Choroid plexus epithelial cell (primary cell): ENCODE measurements at places on chromosomes 13 and 19.

- DNase-seq: no peak
Measured at GRCh38 chr13:70502944-70503343, 394.7 kb upstream of the KLHL1 start.

DNA sequence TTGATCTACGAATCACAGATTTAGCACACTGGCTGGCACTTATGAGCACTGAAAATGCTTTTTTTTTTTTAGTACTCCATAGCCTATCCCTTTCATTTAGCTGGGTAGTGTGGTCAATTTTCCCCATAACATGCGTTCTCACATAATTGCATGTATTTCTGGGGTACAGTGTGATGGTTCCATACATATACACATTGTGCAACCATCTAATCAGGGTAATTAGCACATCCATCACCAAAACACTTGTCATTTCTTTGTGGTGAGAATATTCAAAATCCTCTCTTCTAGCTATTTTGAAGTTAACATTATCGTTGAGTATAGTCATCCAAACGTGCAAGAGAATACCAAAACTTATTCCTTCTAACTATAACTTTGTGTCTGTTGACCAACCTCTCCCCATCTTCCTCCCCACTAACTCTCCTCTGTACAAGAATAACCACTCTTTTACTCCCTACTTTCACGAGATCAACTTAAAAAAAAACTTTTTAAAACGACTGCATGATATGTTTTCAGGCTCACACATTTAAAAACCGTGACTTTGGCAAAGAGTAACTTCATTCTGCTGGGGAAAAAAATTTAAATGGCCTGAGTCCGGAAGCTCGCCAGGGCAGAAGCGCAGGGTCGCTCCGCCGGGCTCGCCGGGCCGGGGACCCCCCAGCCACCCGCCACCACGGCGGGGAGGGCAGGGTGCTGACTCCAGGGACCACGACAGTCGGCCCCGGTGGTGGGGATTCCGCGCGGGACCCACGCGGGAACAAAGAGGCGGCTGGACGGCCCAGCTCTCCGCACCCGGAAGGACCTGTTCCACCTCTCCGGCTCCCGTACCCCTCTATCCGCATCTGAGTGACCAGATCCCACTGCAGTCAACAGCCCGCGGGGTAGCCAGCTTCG lies 868 bp upstream of the UBAC2 start:
- peak; percentile 24 for DNase-seq

DNA sequence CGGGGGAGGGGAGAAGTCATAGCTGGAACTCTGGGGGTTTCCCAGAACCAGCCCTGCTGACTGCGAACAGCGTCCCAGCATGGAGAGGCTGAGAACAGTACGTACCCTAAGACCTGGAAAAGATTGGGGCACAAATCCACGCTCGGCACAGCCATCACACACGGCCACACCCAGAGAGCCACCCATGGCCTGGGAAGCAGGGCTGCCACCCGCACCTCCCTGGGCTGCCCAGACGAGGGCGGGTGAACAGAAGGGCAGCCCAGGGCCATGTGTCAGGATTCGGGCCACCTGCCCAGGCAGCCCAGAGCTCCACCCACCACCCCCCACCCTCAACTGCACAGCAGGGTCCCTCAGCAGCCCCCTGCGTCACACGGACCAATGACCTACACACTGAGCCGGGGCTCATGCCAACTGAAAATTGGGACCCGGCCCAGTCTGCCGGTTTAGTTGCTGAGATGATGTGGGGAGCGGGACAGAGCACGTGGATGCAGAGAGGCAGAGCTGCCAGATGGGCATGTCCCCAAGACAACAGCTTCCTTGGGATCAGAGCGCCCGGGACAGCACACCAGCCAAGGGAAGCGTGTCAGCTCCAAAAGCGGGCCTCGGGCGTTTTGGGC lies 8.5 kb downstream of the UBXN6 start:
- DNase-seq: no peak

- DNase-seq: peak; percentile 97
Measured at GRCh38 chr13:73765651-73766384, 368.4 kb downstream of the KLF12 start.

- no peak for DNase-seq
Measured at GRCh38 chr13:41833201-41833600, 127.7 kb downstream of the VWA8 start.

DNA sequence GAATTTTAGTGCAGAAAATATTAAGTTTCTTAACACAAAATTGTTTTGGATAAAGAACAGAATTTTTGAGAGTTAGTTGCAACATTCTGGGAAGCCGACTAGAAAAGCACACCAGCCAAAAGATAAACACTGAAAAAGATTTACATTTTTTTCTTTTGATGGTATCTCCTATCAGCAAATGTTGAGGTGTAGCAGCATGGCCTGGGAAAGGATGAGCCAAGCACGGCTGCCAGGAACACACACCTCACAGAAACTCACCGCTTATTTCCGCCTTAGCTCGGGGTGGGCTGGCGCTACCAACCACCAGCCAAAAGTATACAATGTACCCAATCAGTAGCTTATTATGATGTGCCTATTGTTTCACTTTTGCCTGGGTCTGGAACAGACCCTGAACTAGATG lies 134.7 kb downstream of the MIPEP start:
- no peak for DNase-seq

GRCh38 chr13:52793515-52794061 lies 54.0 kb upstream of the CNMD start:
- no peak for DNase-seq

GRCh38 chr19:511101-511851 lies 4.0 kb downstream of the TPGS1 start:
- peak; percentile 73 for DNase-seq

DNA sequence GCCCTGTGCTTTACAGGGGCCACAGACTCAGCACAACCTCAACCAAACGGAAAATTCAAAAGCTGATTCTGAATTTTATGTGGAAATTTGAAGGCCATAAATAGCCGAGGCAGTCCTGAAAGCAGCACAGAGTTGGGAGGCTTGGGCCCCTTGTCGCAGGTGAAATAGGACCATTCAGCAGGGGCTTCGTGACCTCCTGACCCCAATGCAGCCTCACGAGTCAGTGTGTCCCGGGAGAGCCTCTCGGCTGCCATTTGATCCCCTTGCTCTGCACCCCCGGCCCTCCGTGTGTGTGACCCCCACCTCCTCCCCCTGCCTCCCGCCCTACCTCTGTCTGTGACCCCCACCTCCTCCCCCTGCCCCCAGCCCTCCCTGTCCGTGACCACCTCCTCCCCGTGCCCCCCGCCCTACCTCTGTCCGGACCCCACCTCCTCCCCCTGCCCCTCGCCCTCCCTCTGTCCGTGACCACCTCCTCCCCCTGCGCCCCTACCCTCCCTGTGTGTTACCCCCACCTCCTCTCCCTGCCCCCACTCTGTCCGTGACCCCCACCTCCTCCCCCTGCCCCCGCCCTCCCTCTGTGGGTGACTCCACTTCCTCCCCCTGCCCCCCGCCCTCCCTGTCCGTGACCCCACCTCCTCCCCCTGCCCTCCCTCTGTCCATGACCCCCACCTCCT lies 41.7 kb upstream of the TFDP1 start:
- DNase-seq: no peak

GRCh38 chr19:8131517-8131916 lies 17.9 kb downstream of the FBN3 start:
- no peak for DNase-seq

DNA sequence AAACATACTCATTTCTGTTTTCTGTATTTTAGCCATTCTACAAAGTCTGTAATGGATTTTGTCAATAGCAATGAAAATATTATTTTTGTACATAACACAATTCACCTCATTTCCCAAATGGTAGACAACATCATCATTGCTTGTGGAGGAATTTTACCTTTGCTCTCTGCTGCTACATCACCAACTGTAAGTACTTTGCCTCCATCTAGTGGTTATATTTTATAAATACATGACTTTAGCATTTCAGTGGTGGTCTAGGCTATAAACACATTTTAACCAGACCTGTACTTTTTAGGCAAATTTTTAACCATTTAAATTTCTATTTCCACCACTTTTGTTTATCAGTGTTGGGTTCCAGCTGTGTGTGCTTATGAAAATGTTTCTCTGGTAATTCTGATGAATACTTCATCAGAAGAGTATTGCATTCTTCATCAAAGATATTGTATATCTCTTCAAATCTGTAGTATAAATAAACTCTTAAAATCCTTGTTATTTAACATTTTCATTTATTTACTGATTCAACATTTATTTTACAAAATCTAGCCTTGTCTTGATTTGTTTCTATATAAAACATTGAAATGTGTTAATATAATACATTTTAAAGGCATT lies 222.4 kb downstream of the NBEA start:
- peak; percentile 63 for DNase-seq

- peak; percentile 38 for DNase-seq
Measured at GRCh38 chr13:23567906-23568460, 2.2 kb upstream of the TNFRSF19 start.
